ENCODE measurements at places on chromosomes 2 and 18. TPM values are rescaled to one million over a fixed set of nuclear protein-coding genes. Genes with fewer than 3 reads are reported as not detected.

Gene KCNIP3
- 0.47 TPM for total RNA-seq

DNA sequence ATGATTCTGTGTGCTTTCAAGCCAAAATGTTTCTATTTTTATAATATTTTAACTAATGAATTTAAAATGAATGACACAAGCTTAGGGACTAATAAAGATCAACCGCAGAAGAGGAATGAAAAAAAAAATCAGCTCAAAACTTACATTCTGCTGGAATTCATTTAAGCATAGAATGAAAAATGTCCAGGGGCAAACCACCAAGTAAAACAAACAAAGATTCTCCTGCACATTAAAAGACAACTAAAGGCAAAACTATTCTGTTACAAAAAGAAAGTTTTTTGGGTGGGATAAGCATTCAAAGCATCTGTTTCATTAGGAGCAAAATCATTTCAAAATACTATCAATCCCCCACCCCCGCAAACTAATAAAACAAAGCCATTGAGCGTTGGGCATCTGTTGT, 99.3 kb upstream of the SOX11 start:
- H3K36me3 ChIP-seq: no peaks in the 10 kb centered on the region
- no peaks in the 10 kb centered on the region for H3K27me3 ChIP-seq
- no peak overlapping the region for H3K27ac ChIP-seq
- H3K4me1 ChIP-seq: no peaks in the 10 kb centered on the region
- no peak for DNase-seq
- no peak overlapping the region for H3K4me3 ChIP-seq

Gene MOGAT1
- not detected for total RNA-seq

DNA sequence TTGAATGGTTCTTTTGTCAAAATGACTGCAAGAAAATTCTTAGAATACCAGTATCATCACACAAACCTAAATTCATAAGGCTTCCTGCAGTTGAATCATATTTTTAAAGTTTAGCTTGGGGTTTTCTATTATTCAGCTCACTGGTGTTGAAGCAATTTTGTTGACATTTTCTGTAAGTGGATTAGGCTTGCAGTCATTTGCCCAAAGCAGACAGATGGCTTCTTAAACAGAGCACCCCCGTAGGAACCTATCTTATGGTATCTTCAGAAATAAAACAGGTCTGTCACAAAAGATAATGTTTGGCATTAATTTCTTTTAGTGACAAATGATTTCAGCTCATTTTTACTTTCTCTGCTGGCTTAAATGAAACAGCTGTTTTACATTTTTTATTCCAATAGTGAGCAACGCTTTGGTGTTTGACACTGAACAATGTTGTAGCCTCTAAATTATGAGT, 331.1 kb downstream of the PLCL1 start:
- no peak overlapping the region for H3K4me3 ChIP-seq
- H3K36me3 ChIP-seq: no peaks in the 10 kb centered on the region
- H3K27ac ChIP-seq: no peak overlapping the region
- DNase-seq: no peak
- H3K4me1 ChIP-seq: no peaks in the 10 kb centered on the region

GRCh38 chr18:5604778-5605177, 61.0 kb upstream of the EPB41L3 start:
- no peak overlapping the region for H3K4me3 ChIP-seq
- H3K27ac ChIP-seq: no peak overlapping the region
- no peaks in the 10 kb centered on the region for H3K36me3 ChIP-seq
- DNase-seq: no peak
- H3K27me3 ChIP-seq: no peaks in the 10 kb centered on the region
- no peaks in the 10 kb centered on the region for H3K4me1 ChIP-seq

DNA sequence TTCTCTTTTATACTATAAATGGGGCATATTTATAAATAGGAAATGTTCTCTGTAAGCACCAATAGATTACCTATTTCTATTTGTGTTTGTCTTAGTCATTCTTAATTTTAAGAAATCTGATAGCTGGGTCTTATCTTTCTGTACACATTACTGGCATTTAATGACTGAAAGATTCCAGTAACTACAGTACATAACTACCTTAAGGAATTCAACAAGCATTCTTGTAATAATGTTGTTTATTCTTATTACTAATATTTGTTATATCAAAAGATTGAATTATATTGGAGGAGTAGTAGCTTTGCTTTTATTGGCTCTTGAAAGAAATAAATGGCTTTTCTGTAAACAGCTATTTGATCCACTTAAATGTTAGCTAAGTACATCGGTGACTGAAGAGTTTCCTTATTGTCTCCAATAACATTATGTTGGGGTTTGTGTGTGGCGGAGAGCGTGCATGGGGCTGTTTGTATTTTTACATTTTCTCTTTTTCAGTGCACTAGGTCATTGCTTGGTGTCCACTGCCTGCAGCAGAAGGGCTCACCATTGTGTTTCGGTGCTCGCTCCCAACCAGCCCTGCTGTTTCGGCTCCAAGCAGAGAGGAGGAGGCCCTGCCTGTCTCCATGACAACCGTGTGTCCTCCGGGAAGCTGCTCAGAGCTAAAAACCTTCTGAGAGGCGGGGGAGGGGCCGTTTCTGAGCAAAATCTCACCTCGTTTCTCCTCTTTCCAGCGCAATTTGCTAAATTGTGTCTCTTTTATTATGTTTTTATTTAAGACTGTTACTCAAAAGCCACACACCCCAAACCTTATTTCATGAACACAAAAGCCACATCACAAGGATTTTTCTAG, 112.5 kb upstream of the SLC38A11 start:
- peak overlapping the region; percentile 89 for H3K27ac ChIP-seq
- DNase-seq: peak; percentile 84
- H3K27me3 ChIP-seq: no peaks in the 10 kb centered on the region
- peak overlapping the region; percentile 8 for H3K4me3 ChIP-seq

Gene MC4R
- total RNA-seq: not detected

Gene ABCG5
- total RNA-seq: not detected

DNA sequence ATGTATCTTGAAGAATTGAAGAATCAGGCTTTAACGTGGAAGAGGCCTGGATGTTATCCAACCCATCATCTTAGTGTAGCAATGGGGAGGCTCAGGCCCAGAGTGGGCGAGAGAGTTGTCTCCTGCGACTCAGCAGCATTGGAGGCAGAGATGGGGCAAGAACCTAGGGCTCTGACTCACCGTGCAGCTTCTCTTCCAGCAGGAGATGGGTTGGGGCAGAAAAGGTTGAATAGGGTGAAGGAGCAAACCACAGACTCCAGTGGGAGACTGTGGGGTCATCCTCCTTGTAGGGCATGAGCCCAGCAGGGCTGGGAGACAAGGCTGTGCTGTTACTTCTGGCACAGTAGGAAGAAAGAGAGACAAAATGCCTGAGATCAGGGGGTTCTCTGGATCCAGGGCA, 1.4 kb downstream of the IL36RN start:
- H3K27ac ChIP-seq: no peak overlapping the region
- H3K36me3 ChIP-seq: no peaks in the 10 kb centered on the region
- no peaks in the 10 kb centered on the region for H3K4me1 ChIP-seq
- no peak overlapping the region for H3K4me3 ChIP-seq
- peaks cover 3% of the 10 kb centered on the region for H3K27me3 ChIP-seq
- peak; percentile 25 for DNase-seq

- no peak overlapping the region for H3K4me3 ChIP-seq
- peaks cover 22% of the 10 kb centered on the region for H3K4me1 ChIP-seq
- peak overlapping the region; percentile 83 for H3K27ac ChIP-seq
- no peak for DNase-seq
These were observed 29.9 kb downstream of the C18orf54 start for GRCh38 chr18:54387631-54388030.

- no peak overlapping the region for H3K4me3 ChIP-seq
- peaks cover 54% of the 10 kb centered on the region for H3K36me3 ChIP-seq
- no peak for DNase-seq
- peaks cover 52% of the 10 kb centered on the region for H3K4me1 ChIP-seq
- H3K27me3 ChIP-seq: no peaks in the 10 kb centered on the region
- H3K27ac ChIP-seq: no peak overlapping the region
These were observed 3.4 kb downstream of the RAB31 start for GRCh38 chr18:9711361-9712129.

GRCh38 chr18:75261430-75262223, 51.0 kb downstream of the TSHZ1 start:
- no peak overlapping the region for H3K27ac ChIP-seq
- no peaks in the 10 kb centered on the region for H3K27me3 ChIP-seq
- no peak for DNase-seq
- H3K36me3 ChIP-seq: no peaks in the 10 kb centered on the region
- no peak overlapping the region for H3K4me3 ChIP-seq
- H3K4me1 ChIP-seq: no peaks in the 10 kb centered on the region

DNA sequence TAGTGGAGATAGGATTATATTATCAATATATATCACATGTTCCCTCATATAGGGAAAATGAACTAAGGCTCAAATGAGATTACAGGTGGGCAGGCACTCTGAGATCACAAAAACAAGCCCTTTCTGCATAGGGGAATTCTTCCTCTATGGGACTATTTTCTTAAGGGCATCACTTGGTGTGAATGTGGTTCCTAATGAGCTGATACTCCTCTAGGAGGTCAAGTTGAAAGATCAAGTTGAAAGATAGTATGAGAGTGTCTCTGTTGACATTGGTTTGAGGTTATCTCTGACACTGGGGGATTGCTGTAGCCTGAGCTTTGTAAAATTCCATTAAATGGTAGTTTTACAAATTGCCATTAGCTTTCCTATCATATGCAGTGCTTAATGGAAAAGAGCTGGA, 270.4 kb downstream of the PRKCE start:
- H3K4me1 ChIP-seq: no peaks in the 10 kb centered on the region
- no peaks in the 10 kb centered on the region for H3K27me3 ChIP-seq
- H3K27ac ChIP-seq: no peak overlapping the region
- H3K4me3 ChIP-seq: no peak overlapping the region
- no peaks in the 10 kb centered on the region for H3K36me3 ChIP-seq
- no peak for DNase-seq

DNA sequence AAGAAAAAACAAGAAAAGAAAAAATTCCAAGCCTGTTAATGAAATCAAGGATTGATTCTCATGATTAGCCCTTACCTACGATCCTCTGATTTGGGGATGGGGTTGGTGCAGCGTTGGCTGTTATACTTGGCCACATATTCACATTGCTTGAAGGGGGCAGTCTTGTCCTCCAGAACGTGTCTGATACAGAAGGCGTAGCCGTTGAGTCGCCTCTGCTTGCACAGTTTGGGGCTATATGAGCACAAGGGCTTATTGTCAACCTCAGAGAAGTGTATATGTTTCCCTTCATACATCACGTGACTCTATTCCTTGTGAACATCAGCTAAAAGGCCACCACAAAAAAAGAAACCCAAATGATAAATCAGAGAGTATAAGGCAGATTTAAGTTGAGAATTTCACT, 23.2 kb downstream of the INO80D start:
- no peak for DNase-seq
- no peaks in the 10 kb centered on the region for H3K27me3 ChIP-seq
- no peak overlapping the region for H3K27ac ChIP-seq
- peaks cover 14% of the 10 kb centered on the region for H3K36me3 ChIP-seq
- H3K4me3 ChIP-seq: no peak overlapping the region
- H3K4me1 ChIP-seq: no peaks in the 10 kb centered on the region

DNA sequence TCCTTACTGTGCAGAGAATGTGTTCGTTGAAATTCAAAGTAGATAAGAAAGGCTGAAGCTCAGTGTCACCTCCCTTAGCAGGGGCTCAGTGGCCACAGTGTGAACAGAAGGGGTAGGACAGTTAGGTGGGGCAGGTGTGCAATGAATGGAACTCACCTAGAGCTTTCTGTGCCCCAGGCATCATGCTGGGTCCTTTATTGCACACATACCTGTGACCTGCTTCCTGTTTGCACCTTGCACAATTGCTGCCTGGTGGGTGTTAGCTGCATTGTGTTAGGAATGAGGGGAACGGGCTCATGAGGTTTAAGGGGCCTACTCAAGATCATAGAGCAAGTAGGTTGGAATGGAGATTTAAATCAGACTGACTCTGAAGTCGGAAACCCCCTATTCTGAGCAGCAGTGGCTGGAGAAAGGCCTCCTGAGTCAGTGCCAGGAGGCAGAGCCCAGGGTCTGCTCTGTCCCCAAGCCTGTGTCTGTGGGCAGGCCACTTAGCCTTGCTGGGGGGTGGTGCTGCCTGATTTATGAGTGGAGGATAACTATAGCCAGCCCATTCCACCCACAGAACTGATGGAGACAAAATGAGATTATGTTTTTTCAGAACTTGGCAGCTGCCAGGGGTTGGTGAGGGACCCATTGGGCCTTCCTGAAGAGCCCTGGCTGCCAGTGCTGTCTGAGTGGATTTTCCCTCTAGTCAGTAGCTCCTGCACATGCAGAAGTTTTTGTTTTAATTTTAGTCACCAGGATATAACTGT, 76.2 kb downstream of the NPAS2 start:
- H3K4me3 ChIP-seq: no peak overlapping the region
- no peaks in the 10 kb centered on the region for H3K27me3 ChIP-seq
- DNase-seq: no peak
- no peak overlapping the region for H3K27ac ChIP-seq

DNA sequence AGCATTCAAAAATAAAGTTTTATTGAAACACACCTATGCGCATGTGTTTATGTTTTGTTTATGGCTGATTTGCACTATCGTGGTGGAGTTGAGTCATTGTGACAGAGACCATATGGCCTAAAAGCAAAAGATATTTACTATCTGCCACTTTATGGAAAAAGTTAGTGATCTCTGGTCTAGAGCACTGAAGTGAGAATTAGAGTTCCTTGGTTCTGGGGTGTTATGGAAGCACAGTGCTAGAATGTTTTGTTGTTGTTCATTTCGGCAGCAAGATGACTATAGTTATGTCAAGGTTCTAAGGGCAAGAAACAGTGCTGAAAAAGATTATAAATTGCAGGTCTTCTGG, 416.5 kb downstream of the SLC4A3 start:
- no peaks in the 10 kb centered on the region for H3K27me3 ChIP-seq
- H3K4me1 ChIP-seq: peaks cover 15% of the 10 kb centered on the region
- H3K36me3 ChIP-seq: no peaks in the 10 kb centered on the region
- H3K4me3 ChIP-seq: no peak overlapping the region

Gene CD226
- 0.39 TPM for total RNA-seq

Gene GPR35
- total RNA-seq: 0.13 TPM

- no peak overlapping the region for H3K4me3 ChIP-seq
- H3K27me3 ChIP-seq: no peaks in the 10 kb centered on the region
These were observed 140.4 kb upstream of the CAPN13 start for GRCh38 chr2:30947686-30948085.

GRCh38 chr2:69745035-69745434, 3.1 kb downstream of the ANXA4 start:
- no peak for DNase-seq
- no peak overlapping the region for H3K27ac ChIP-seq
- H3K4me1 ChIP-seq: peaks cover 5% of the 10 kb centered on the region
- H3K4me3 ChIP-seq: no peak overlapping the region
- H3K27me3 ChIP-seq: no peaks in the 10 kb centered on the region
- H3K36me3 ChIP-seq: no peaks in the 10 kb centered on the region

Gene POTEJ
- total RNA-seq: not detected

Gene HTR2B
- not detected for total RNA-seq

GRCh38 chr18:56574861-56575260, 63.5 kb downstream of the TXNL1 start:
- H3K36me3 ChIP-seq: no peaks in the 10 kb centered on the region
- H3K27me3 ChIP-seq: no peaks in the 10 kb centered on the region
- H3K4me3 ChIP-seq: no peak overlapping the region
- H3K4me1 ChIP-seq: peaks cover 8% of the 10 kb centered on the region
- no peak overlapping the region for H3K27ac ChIP-seq

Gene PARD6G
- 6.1 TPM for total RNA-seq

Gene NOSTRIN
- total RNA-seq: not detected

Gene FAM237A
- not detected for total RNA-seq
